Activated T-helper 9 cell treated with anti-CD3 and anti-CD28 coated beads, Interleukin-2, amount 50 U/mL, for 16 hours (primary cell): ENCODE measurements at places on chromosomes 6 and 20.

GRCh38 chr6:111958534-111958933 is 85.3 kb upstream of the FYN start:
- DNase-seq, result no peak

DNA sequence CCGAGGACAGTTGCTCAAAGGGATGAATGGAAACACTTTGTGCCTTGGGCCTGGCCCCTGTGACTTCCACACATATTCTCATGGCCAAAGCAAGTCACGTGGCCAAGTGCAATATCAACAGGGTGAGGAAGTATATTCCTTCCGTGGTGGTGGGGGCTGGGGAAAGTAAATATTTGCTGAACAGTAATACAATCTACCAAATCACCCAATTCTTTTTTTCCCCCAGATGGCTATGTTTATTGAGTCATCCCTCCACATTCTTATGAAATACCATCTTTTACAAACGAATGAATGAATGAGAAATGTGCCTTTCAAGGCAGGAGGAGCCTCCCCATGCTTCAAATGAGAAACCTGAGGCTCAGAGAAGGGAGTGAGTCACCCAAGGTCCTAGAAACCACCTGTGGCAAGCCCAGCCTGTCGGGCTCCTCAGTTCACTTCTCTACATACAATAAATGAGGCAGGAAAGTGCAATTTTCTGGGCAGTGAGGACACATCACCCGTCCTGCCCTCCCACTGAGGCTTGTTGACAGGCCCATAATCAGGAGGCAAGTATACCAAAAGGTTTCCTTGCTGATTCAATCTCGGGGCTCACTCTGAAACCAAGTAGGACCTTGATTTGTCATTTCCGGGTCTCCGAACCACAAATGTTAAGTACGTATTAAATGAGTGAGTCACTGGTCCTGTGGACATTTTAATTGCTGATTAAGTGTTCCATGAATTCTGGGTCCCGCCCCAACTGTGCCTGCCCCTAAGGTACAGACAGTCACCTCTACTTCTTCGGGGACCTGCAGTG is 25.3 kb upstream of the TOP1 start:
- peak; percentile 64 for DNase-seq

- DNase-seq, result peak; percentile 24
These were observed 712 bp downstream of the DEK start for GRCh38 chr6:18263418-18264218.

DNA sequence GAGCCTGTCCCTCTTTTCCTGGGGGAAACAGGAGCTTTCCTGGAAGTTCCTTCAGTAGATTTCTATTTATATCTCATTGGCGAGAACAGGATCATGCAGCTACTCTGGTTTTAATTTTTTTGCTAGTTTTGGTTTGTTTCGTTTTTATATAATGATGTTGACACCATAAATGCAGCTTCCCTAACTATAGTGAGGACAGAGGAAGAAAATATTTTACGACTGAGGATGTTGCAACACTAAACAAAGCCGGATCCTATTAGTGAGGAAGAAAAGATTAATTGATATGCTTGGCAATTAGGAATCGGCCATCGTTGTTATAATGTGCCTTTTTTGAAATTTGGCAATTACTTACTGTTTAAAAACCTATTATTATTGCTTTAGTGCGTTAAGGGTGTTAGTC is 16.6 kb downstream of the KDM1B start:
- no peak for DNase-seq

- no peak for DNase-seq
These were observed 99.7 kb upstream of the STMND1 start for GRCh38 chr6:17002123-17002522.

GRCh38 chr6:22019857-22020256 is 277.0 kb downstream of the PRL start:
- no peak for DNase-seq

GRCh38 chr6:37277001-37277409 is 19.1 kb upstream of the TMEM217 start:
- DNase-seq, result no peak

DNA sequence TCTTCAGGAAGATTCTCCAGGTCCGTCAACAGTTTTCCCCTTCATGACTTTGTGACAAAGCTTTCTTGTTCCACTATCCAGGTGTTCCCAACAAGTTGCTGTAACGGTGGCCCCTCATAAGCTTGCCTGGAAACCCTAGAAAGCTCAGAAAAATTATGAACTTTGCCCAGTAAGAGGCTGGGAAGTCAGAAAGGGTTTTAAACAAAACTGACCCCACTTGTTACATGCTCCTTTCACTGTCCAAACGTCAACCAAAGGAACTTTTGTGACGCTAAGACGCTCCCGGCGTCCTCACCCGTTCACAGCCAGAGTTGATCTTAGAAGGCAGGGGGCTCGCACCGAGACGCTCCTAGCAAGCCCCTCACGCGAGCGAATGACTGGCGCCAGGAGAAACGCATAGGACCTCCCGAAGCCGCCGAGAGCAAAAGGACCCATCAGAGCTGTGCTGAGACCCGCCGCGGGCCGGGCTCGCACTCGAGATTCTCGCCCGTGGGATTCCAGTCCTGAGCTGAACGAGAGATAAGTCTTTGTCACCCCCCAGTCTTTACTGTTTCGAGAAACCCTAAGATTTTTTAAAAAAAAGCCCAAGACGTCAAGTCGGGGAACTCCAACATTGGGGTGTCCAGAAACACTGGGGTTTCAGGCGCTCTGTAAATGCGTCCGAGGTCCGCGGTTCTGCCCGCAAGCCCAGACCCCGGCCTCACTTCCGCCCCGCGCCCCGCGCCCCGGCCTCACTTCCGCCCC is 544 bp upstream of the ACAT2 start:
- DNase-seq, result peak; percentile 2

GRCh38 chr6:167394339-167394738 is 69.5 kb downstream of the TTLL2 start:
- no peak for DNase-seq

DNA sequence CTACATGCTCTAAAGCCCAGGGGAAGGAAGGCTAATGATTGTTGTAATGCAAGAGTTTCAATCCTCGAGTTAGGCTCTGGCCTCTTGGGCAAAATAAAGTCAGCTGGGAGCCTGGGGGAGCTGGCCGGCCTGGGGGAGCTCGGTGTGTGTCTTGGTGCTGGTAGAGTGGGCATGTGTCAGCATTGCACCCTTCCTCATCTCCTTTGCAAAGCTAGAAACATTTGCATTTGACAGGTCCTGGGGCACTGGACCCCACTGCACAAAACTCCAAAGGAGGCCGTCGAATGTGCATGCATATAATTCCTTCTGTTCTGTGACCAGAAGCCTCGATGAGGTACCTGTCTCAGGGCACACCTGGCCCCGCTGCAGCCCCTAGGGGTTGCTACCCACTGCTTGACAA is 74.6 kb upstream of the SLC22A23 start:
- no peak for DNase-seq

- DNase-seq, result no peak
These were observed 69.2 kb downstream of the MTFR2 start for GRCh38 chr6:136180704-136181511.

DNA sequence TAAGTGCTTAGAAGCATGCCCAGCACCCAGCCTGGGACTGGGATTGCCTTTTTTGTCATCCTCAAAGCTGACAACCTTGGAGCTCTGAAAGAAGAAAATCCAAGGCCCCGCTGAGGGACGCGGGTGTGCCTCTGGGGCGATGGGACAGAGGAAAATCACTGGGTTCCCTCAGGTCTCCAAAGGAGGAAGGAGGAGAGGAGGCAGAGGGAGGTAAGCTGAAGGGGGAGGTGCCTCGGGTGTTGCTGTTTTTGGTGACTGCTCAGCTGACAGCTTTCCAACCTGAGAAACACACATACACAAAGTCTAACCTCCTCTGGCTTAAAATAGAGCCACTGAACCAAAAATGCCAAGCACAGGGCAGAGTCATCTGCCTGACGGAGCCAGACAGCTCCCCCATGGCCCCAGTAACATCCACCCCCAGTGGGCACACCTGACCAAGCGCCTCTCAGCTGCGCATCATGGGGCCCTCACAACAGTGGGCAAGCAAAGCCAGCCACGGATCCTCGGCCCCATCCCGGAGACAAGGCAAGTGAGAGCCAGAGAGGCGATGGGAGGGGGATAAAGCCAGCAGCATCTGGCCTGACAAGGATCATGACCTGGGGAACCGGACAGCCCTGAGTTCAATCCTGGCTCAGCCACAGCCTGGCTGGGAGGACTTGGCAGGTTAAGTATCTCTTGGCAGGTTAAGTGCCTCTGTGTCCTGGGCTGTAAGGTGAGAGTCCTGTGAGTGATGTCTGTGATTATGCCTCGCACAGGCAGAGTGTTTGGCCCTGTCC is 3.2 kb upstream of the KCNK15 start:
- DNase-seq, result no peak

GRCh38 chr20:35286077-35286898 is 1.7 kb upstream of the EIF6 start:
- DNase-seq, result no peak

DNA sequence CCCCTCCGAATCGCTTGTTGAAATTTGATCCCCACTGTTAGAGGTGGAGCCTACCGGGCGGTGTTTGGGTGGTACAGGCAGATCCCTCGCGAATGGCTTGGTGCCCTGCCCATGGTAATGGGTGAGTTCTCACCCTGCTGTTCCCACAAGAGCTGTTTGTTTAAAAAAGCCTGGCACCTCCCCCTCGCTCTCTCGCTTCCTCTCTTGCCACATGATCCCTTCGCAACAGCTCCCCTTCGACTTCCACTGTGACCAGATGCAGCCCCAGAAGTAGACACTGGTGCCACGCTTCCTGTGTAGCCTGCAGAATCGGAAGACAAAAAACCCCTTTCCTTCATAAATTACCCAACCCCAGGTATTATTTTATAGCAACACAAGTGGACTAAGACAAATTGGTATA is 292.2 kb upstream of the QKI start:
- DNase-seq, result no peak

DNA sequence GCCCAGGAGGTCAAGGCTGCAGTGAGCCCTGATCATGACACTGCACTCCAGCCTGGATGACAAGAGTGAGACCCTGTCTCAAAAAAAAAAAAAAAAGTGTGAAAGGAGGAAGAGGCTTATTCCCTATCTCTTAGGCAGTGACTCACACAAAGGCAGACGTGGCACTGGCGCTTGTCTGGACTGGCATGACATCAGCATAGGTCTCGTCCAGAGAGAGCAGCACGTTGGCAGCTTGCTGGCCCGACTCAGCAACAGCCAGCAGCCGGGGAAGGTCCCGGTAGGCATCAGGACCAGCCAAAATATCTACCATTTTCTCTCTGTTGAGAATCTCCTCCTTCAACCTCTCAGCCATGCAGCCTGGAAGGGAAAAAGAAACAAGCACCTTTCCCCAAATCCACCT is 14.1 kb downstream of the CDK5RAP1 start:
- no peak for DNase-seq

DNA sequence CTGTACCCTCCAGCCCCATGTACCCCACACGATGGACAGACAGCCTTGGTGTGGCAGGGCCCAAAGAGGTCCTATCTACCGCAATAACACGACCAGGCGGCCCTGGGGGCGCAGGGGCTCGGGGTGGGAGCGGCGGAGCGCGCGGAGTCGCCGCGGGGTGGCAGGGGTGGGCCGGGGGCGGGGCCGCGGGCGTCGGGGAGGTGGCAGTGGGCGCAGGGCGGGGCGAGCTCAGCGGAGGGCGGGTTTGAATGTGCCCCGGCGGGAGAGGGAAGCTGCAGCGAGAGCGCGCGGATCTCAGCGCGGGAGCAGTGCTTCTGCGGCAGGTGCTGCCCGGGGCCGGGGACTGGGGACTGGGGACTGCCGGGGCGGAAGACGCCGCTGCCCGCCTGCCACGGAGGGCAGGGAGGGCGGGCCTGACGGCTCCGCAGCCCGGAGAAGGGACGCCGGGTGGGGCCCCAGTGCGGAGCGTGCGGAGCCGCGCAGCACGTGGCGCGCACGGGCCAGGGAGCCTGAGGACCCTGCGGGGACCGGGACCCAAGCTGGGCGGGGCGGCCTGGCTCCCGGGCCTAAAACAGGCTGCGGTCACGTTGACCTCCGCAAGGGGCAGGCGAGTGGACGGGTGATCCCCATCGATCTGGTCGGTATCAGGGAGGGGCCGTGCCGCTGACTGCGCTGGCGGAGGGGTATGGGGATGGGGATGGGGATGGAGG is at the start of gene SLC29A1:
TSS of gene SLC29A1 (plus strand) at position 277 of the 710 bp plus-strand sequence. CDS start 3,719 bp downstream, outside the sequence.
- peak; percentile 76 for DNase-seq

GRCh38 chr6:218153-219018 is 73.9 kb upstream of the DUSP22 start:
- DNase-seq, result no peak

DNA sequence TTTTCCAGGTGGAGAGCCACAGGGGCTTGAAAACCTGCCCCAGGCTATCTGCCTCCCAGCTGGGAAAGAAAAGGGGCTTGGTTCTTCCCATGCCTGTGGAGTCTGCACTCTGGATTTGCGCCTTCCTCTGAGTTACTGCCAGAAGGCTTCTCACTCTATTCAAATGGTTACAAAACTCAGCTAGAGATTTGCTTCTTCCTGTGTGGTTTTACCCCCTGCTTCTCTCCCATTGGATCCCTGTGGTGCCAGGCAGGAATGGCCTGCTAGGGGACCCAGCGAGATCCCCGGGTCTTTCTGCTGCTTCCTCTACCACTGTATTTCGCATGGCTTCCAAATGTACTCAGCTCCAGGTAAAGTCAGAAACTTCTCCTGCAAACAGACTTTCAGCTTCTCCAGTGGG is 192.0 kb upstream of the HS3ST5 start:
- DNase-seq, result no peak

GRCh38 chr6:85494547-85495536 is 45.0 kb downstream of the NT5E start:
- DNase-seq, result no peak

DNA sequence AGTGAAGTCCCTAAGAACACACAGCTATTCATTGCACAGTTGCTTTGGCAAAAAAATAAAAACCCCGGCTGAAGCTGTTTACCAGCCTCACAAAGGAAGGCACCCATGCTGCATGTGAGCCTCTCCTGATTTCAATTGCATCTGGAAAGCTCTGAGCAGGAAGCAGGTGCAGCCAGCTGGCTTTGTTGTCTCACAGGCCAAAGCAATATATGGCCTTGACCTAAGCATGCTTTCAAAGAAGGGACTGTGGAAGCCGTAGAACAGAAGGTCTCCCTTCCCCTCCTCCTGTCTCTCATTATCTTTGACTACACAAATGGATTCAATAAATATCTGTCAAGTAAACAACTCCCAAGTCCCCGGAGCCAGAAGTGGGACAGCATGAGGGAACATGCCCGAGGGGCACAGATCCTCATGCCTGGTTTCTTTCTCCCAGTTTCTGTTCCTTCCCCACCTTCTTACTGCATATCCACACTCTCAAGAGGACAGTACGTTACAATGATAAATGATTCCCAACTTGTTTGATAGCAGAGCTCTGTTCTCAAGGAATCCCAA is 57.2 kb upstream of the PCSK2 start:
- DNase-seq, result no peak
